NCI-H2081 treated with DMSO at 0.1 percent for 48 hours (cell line): ENCODE measurements at places on chromosomes 2 and 18.

DNA sequence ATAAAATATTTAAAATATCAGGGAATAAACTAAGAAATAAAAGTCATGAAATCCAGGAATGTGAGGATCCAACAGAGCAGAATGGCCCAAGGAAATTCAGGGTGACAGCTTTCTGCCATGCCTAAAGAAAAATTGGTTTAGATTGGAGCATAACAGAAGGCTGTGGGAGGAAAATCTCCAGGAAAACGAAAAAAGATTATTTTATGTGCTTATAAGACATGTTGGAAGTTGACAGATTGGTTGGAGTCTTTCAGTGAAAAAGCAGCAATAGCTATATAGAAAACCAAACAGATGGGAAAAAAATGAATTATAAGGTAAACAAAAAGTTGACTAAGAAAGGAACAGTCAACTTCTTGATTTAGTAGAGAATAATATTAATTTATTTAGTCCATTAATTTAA is 203.9 kb downstream of the ZRANB3 start:
- DNase-seq: no peak

- DNase-seq: no peak
Observed at GRCh38 chr18:62596145-62597005, 73.5 kb downstream of the ZCCHC2 start.

GRCh38 chr2:234341306-234341985 is 155.4 kb downstream of the ARL4C start:
- no peak for DNase-seq

GRCh38 chr2:168254158-168254935 is 7.0 kb upstream of the STK39 start:
- no peak for DNase-seq

DNA sequence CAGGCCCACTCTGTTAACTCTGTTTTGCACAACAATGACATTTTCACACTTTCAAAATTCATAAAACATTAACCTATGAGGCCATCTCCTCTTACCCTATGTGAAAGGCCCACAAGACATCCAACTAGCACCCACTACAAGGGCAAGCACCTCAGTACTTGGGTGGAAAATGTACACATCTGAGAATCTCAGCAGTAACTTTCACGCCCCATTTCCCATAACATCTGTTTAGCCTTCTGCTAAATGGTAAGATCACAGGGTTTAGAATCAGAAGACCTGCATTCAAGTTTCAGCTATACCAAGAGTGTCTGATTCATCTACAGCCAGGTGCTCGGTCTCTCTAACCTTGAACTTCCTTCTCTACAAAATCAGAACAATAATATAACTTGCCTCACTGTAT is 89.2 kb downstream of the SP100 start:
- DNase-seq: no peak

- no peak for DNase-seq
Observed at GRCh38 chr2:28510184-28510583, 14.3 kb downstream of the PLB1 start.

GRCh38 chr2:12931186-12931844 is 214.6 kb downstream of the TRIB2 start:
- DNase-seq: no peak

GRCh38 chr2:151928380-151928779 is 100.2 kb upstream of the ARL5A start:
- no peak for DNase-seq

GRCh38 chr2:88016086-88016959 is at the start of gene RNU2-63P:
Gene RNU2-63P (minus strand): TSS chr2:88016547.
- peak; percentile 81 for DNase-seq

DNA sequence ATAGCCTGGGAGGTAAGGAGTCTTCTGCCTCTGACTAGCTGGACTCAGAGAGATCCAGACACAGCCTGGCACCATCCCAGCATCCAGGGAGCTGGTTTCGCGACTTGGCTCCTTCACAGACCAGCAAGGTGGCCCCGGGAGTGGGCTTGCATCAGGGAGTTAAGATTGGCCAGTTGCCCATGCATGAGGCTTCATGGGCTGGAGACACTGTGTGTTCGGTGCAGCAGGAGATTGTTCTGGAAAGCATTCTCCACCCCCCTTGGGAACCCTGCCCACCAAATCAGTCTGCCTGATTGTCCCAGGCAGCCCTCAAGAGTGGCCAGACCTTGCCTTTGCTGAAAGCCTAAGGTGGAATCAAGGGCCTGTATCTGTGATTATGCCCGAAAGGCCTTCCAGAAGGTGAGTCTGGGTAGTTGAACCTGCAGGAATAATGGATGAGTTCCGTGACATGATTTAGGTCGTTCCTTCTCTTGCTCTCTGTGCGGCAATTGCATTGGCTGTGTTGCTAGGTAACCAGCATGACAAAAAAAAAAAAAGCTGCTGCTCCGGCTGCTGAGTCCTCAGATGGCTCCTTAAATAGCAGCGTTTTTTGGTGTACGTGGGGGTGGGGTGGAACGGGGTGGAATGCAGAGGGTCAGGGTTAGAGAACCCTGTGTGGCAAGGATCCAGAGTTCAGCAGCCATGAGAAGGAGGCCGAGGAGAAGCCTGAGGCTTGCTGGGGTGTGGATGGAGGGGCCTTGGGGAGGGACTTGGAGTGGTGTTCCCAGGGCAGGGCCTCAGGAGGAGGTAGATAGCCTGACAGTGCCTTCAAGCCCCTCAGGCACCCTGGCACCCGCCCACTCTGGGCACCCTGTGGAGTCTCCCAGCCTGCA is 93.0 kb upstream of the MCFD2 start:
- DNase-seq: no peak

GRCh38 chr2:34069604-34070003 is 470.5 kb upstream of the FAM98A start:
- no peak for DNase-seq

GRCh38 chr2:21288299-21288698 is 164.5 kb downstream of the TDRD15 start:
- DNase-seq: no peak

GRCh38 chr2:71692621-71693277 is 239.4 kb downstream of the DYSF start:
- DNase-seq: no peak
